ENCODE measurements at places on chromosomes 3 and 15.
A peak's percentile ranks its signal among the peaks of the same experiment; 100 is the strongest.

- DNase-seq, result no peak
These were observed 82.8 kb upstream of the MEX3B start for GRCh38 chr15:82128401-82129148.

DNA sequence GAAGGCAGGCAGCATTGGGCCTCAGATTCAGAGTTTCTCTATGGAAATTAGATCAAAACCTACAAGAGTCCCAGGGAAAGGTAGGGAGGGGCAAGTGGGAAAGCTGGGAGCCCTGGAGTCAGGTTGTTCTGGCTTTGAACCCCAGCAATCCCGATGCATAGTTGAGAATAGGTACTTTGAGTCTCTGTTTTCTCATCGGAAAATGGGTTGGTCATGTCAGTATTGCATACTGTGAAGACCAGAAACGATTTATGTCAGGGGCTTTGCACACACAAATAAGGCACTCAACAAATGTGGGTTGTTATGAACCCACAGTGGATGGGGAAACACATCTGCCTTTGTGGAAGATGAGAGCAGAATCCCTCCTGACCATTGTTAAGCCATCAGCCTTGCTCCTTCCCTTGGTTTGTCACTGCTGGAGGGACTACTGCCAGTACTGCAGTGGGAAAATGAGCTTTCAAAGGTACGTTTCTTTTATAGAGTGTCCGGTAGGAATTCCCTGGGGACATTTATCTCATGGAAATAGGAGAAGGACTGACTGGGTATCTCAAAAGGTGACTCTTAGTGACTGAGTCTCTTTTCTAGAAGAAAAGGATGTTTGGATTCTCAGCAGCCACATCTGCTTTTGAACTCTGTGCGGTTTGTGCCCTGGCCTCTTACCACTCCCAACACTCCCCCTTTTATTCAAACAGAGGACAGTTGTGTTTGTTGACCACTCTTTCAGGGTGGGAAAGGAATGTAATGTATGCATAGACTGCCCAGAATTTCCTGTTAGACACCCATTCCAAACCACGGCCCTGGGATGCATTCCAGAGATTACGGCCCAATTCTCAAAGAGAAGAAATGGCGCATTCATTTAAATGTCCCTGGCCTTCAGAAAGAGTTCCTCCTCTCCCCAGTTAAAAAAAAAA, 54.6 kb upstream of the VILL start:
- peak; percentile 76 for DNase-seq

- DNase-seq, result no peak
These were observed 90.9 kb downstream of the RORA start for GRCh38 chr15:61138156-61138555.

DNA sequence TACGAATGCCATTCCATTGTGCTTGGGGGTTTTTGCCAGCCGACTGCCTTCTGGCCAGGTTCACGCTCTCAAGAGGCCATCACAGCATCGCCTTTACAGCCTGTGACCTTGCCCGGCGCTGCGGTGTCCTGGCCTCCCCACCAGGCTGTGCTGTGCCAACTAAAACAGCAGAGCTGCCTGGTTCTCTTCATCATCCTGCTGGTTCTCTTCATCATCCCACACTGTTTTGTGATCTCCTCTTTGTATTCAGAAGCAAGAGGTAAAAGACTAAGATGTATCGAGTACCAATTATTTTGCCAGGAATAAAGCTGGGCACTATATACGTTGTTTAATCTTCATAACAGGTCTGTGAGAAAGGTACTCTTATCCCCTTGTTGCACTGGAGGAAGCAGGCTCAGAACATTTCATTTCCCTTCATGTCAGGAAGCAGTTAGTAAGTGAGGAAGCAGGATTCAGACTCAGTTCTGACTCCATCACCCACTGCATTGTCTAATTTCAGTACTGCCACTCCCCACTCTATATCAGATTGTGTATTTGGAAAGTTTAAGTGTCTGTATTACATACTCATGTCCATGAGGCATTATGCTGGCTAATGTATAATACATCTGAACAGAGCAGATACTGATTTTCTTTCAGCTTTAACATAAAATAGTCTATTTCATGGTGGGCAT, 92.7 kb downstream of the LRRC28 start:
- no peak for DNase-seq

DNA sequence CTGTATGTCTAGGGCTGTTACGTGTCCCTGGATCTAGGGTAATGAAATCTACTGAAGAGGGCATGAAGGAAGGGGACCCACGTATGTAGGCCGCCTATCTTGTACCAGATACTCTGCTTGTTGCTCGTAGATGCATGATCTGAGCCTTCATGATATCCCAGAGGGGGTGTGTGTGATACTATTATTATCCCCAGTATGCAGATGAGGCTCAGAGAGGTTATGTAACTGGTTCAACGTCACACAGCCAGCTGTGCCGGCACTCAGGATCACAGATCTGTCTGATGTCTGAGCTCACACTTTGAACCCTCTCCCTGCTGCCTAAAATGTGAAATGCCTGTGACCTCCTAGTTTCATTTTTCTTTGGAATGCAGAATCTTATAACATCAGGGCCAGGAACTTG, 36.2 kb upstream of the SEC13 start:
- no peak for DNase-seq

DNA sequence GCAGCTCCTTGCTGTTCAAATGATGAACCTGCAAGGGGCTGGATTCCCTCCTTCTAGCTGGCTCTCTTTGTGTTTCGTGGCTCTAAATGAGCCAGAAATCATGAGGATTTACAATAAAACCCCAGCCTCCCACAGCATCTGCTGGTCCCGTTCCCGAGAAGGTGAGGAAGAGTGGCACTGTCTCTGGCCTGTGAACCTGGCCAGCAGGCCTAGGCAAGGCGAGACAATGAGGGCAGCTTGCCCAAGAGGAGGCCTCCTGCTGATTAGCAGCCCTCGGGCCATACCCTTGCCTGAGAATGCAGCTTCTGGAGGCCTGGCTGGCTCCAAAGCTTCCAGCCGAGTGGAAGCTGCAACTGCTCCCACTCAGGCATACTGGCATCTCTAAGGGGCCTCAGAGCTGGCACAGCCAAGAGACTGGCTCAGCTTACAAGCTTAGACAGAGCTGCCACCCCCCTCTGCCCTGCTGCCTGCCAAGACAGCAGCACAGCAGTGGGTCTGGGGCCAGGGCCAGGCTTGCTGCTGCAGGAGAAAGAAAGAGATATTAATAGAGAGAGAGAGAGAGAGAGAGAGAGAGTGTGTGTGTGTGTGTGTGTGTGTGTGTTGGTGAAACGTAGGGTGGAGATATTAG, 76.5 kb downstream of the HMG20A start:
- peak; percentile 17 for DNase-seq

DNA sequence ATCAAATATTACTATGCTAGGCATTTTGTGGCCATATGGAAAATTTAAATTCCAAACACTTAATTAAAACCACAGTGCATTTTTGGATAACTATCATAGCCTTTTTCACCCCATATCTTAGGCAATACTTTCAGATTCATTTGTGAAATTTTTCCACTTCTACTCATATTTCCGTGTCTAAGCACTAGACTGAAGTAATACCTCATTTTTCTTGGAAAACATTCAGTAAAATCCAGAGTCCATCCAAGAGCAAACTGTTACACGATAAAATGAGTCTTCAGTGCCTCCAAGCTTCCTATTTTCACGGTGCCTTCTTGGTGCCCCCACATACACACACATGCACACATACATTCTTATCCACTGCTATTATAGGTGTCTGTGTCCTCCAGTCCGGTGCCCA, 845.9 kb downstream of the TBL1XR1 start:
- DNase-seq, result peak; percentile 4

DNA sequence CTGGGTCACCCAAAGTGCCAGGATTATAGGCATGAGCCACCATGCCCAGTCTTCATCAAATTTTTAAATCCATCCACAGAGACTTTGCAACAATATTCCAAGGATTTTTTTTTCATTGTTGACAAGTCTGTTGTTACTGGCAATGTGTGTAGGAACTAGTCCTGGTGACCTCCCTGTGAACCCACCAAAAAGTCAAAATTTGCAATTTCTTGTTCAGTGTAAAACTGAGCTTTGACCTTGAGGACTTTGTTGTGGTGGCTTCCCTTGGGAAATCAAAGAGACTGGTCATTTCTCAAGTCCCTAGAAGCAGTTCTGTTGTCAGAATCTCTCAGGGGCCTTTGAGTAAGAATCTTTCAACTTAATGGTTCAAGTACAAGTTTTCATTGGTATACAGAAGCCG, 36.9 kb upstream of the COL8A1 start:
- no peak for DNase-seq

DNA sequence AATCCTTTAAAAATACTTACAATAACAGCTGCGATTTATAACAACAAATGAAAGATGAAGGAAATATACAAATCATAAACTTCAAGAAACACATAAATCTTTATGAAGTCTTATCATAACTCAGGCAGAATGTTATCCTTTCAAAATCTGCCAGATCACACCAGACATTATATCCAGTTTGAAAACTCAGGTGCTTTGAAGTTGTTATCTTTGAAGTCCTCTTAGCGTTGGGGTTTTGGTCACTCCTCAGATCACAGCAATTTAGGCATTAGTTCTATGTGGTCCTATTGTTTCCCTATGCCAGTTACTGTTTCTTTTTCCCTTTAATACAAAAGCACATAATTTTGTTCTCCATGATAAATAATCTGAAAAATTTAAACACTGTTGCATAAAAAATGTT, 934.6 kb downstream of the EPHA3 start:
- DNase-seq, result no peak

DNA sequence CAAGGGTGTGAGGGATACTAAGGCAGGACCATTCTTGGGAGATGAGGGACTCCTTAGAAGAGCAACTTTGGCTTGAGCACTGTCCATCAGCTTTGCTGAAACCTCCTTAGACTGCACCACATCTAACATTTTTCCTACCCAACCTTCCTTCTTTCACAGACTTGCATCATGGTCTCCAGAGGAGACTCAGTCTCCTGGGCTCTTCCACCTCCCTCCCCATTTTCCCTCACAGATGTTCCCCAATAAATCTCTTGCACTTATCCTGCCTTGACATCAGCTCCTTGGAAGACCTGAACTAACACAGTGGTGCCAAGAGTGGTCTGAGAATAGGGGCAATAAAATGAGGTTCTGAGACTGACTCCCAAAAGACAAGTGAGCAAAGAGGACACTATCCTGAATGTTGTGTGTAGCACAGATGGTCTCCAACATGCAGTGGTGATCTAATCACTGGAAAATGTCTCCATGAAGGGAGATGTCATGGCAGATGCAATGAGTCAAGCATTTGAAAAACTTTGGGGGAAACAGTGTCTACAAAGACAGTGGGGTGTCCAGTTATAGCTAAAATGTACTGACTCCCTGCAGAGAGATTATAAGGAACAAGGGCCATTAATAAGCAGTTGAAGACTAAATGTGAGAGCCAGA, 26.0 kb upstream of the BOC start:
- DNase-seq, result no peak

- no peak for DNase-seq
These were observed 41.1 kb downstream of the LARP6 start for GRCh38 chr15:70812827-70813364.

DNA sequence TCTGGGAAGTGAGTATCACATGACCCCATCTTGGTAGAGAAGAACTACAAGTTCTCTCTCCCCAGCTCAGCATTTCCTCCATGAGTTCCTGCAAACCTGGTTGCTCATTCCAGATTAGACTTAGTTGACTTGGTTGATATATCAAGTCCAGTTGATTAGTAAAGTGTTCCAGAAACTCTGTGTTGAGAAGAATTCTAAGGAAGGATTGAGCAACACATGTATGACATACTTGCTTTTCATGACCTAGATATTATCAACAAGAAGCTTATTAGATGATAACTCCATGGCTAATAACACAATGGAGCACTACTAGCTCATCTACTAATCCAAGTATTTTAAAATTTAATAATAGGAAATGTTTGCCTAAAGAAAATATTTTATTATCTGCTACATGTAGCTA, 6.4 kb upstream of the EID1 start:
- DNase-seq, result no peak

DNA sequence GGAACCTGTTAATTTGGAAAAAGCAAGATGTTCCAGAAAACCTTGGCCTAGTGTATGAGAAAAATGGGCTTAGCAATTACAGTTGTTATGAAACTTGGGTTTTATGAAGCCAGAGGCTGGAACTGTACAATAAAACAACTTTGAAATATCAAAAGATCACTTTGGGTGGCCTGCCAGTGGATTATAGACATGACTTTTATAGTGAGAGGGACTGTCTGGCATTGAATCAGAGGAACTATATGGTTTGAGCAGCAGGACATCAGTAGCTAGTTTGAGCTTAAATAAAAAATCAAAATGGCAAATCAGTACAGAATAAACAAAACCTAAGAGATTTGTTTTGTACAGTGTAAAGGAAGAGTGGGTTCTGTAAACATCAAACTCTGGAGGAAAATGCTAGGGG, 115.0 kb upstream of the PTPRG start:
- DNase-seq, result no peak

DNA sequence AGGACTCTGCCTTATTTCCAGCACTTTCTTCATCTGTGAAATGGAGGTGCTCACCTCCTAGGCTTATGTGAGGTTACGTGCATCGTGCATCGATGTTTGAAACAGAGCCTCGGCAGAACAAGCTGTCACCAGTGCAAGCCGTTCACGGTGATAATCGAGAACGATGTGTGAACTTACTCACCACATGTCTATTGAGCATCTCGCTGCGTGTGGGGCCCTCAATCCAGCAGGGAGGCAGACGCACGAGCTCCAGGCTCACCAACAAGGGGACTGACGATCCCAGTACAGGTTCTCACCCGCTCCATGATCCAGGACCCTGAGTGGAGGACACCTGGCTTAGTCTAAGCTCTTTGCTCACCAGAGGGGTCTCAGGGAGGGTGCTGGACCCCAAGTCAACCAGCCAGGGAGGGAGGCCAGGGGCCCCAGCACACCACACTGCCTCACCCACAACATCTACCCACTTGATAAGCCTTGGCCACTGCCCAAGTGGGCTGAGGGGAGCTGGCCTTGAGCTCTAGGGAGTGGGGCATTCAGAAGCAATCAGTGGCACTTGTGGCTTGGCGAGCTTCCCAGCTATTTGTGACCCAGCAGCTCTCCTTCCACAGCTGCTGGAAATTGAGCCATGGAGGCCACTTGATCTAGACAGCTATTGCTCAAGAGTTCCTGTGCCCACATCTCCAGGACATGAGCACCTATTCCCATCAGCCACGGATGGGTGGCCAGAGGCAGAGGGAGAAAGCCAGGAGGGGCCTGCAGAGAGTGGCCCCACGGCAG, 34.4 kb upstream of the SLC6A1 start:
- DNase-seq, result no peak

GRCh38 chr3:10907262-10907661, 85.3 kb upstream of the SLC6A1 start:
- no peak for DNase-seq

GRCh38 chr3:44518782-44519156, 36.2 kb upstream of the ZKSCAN7 start:
- no peak for DNase-seq

GRCh38 chr15:27842526-27842925, 256.6 kb downstream of the OCA2 start:
- DNase-seq, result no peak

DNA sequence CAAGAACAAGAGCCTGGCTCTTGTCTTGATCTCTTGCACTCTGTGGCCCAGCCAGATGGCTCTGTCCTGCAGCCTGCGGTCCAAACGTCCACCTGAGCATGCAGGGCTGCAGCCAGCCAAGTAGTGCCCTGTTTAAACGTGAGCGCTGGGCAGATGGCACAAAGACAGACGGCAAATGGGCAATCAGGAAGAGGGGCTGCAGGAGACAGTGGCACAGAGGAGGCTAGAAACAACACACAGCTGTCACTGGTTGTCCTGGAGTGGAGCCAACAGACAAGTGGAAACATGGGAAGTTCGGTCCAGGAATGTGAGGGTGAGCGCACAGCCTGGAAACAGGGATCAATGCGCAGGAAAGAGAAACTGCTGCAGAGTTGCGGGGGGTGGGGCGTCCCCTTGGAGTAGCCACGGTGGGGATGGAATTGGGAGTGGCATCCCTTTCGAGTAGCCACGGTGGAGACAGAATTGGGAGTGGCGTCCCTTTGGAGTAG, 10.7 kb upstream of the ZXDC start:
- no peak for DNase-seq

All from AG08396 (cell line).